Neuronal stem cell (in vitro differentiated cells): ENCODE measurements at places on chromosomes 3 and 15.

GRCh38 chr3:72126441-72127223 is 341.7 kb upstream of the PROK2 start:
- H3K27me3 ChIP-seq: no peaks in the 10 kb centered on the region
- H3K36me3 ChIP-seq: no peaks in the 10 kb centered on the region
- no peak for DNase-seq
- H3K4me1 ChIP-seq: no peaks in the 10 kb centered on the region

DNA sequence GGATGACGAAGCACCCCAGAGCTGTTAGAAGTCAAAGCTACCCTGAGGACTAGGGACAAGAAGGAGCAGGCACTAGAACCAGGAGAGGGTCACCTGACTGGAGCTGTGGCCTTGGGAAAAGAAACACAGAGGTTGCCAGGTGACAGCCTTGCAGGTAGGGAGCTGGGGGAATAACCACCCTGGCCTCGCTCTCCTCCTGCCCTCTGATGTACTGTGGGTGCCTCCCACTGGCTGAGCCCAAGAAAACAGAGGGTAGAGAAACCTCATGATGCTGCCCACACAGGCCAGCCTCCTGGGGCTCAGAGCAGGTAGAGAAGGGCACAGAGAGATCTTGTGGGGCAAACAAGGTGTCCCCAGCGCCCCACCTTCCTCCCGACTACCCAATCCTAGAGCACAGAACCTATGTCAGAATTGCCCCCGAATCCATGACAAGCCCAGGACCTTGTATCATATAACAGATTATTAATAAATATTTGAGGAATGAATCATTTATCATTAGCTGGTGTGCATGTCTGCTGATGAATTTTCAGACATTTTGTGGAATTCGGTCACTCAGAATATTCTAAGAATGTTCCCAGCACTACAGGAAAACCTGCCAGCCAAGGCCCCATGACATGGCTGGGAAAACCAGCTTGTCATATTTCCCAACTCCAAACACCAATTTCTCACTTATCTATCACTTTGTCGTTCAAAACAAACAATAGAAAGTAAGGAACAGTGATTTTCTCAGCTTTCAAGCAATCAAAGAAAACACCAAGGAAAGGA is 59.8 kb upstream of the MEX3B start:
- H3K4me1 ChIP-seq: peaks cover 1% of the 10 kb centered on the region
- H3K36me3 ChIP-seq: no peaks in the 10 kb centered on the region
- DNase-seq: no peak

DNA sequence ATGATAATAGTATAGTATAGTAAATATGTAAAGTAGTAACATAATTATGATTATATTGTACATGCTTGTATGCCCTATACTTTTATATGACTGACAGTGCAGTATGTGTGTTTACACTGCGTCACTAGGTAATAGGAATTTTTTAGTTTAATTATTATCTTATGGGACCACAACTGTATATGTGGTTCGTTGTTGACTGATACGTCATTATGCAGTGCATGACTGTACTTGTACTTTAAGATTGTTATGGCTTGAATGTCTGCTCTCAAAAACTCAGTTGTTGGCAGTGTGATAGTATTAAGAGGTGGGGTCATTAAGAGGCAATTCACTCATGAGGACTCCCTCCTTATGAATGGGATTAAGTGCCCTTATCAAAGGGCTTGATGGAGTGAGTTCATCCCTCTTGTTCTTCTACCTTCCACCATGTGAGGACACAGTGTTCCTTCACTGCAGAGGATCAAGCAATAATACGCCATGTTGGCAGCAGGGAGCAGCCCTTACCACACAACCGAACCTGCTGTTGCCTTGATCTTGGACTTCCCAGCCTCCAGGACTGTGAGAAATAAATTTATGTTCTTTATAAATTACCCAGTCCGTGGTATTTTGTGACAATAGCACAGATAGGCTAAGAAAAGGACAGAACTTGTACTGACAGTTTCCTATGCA is 152.2 kb downstream of the NEK11 start:
- H3K4me3 ChIP-seq: no peak overlapping the region
- H3K27me3 ChIP-seq: no peaks in the 10 kb centered on the region
- H3K4me1 ChIP-seq: no peaks in the 10 kb centered on the region
- H3K36me3 ChIP-seq: no peaks in the 10 kb centered on the region

DNA sequence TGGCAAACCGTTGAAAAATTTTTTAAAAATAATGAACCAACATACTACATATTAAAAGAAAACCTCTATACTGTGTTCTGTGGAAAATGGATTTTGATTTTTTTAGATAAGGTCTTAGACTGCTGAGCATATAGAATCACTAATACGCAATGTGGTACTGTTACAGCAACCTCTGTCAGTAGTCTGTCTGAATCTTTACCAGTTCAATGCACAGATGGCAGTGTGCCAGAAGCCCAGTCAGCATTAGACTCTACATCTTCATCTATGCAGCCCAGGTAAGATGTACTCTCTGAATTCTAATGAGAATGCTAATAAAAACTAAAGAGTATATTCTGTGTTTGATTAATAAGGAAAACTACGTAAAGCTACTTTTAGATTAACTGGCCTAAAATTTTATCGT is 31.3 kb upstream of the FAH start:
- H3K27ac ChIP-seq: no peak overlapping the region
- no peaks in the 10 kb centered on the region for H3K27me3 ChIP-seq
- no peak overlapping the region for H3K4me3 ChIP-seq
- no peak for DNase-seq
- H3K4me1 ChIP-seq: no peaks in the 10 kb centered on the region

DNA sequence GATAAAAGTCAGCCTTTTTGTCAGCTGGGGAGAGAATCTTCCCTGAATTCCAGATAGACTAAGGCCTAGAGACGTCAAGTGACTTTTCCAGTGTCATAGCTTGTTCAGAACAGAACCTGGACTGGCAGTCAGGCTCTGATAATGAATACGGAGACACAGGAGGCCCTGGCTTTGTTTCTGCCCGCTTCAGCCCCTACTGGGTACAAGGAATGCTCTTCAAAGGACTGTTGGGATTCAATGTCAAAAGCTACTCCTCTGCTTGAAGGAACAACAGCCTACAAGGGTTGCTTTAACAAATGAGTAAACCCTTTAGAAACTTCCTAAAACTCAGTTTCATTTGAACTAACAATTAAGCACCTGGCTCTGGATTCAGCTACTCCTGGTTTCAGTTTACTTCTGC is 412.3 kb downstream of the OXSM start:
- DNase-seq: peak; percentile 2
- H3K27ac ChIP-seq: no peak overlapping the region
- no peaks in the 10 kb centered on the region for H3K4me1 ChIP-seq
- H3K4me3 ChIP-seq: no peak overlapping the region
- H3K36me3 ChIP-seq: no peaks in the 10 kb centered on the region

GRCh38 chr15:50764461-50765194 is 878 bp downstream of the SPPL2A start:
- DNase-seq: no peak
- no peak overlapping the region for H3K27ac ChIP-seq

- no peak overlapping the region for H3K27ac ChIP-seq
- no peaks in the 10 kb centered on the region for H3K36me3 ChIP-seq
- no peak overlapping the region for H3K4me3 ChIP-seq
- no peaks in the 10 kb centered on the region for H3K27me3 ChIP-seq
- no peaks in the 10 kb centered on the region for H3K4me1 ChIP-seq
These were observed 23.6 kb upstream of the KCNMB2 start for GRCh38 chr3:178512647-178513046.

- no peaks in the 10 kb centered on the region for H3K4me1 ChIP-seq
- no peaks in the 10 kb centered on the region for H3K27me3 ChIP-seq
- no peaks in the 10 kb centered on the region for H3K36me3 ChIP-seq
- H3K27ac ChIP-seq: no peak overlapping the region
These were observed 258.3 kb downstream of the IL5RA start for GRCh38 chr3:2851835-2852234.

DNA sequence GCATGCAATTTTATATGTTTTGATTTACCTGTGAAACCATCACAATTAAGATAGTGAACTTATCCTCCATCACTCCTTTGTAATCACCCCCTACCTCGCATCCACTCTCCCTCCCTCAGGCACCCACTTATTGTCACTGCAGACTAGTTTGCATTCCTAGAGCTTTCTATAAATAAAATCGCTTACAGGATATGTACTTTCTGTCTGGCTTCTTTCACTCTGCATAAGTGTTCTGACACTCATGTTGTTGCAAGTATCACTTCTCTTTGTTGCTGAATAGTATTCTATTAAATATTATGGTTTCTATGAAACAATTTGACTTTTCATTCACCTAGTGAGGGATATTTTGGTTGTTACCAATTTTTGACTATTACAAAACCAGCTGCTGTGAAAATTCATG is 139.3 kb downstream of the RSRC1 start:
- no peaks in the 10 kb centered on the region for H3K4me1 ChIP-seq
- H3K4me3 ChIP-seq: no peak overlapping the region

- H3K27ac ChIP-seq: no peak overlapping the region
- no peak for DNase-seq
These were observed 40.0 kb downstream of the CHSY1 start for GRCh38 chr15:101211897-101212296.

DNA sequence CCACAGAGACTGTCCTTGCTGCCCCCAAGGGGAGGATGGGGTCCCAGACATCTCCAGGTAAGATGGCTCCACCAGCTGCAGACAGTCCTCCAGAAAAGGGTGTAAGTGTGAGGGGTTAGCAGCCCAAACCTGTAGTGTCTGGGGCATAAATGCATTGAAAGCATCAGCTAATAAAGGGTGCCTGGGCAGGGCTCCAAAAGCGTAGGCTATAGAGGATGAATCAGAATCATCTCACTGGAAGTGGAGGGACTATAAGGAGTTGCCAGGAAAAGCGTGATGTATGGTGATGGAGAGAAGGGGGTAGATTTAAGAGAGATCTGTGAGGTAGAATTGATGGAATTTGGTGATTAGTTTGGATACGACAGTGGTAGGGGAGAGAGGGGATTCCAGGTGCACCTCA is 79.9 kb upstream of the ONECUT1 start:
- no peak overlapping the region for H3K4me3 ChIP-seq
- no peak overlapping the region for H3K27ac ChIP-seq
- no peaks in the 10 kb centered on the region for H3K27me3 ChIP-seq
- H3K36me3 ChIP-seq: no peaks in the 10 kb centered on the region

DNA sequence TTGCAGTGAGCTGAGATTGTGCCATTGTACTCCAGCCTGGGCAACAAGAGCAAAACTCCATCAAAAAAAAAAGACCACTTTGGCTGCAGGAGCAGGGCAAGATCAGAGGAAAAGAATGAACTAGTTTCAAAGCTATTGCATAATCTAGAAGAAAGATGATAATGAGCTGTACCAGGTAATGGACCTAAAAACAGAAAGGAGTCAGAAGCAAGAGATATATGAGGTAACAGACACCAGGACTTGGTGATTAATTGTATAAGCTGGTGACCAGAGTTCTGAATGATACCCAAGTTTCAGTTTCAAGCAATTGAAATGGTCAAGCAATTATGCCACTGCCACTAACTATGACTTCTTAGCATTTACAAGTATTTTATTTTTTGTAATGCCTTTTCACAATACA is 2.9 kb downstream of the POLQ start:
- H3K27me3 ChIP-seq: no peaks in the 10 kb centered on the region
- H3K4me3 ChIP-seq: no peak overlapping the region
- peaks cover 4% of the 10 kb centered on the region for H3K36me3 ChIP-seq
- H3K4me1 ChIP-seq: no peaks in the 10 kb centered on the region
- H3K27ac ChIP-seq: no peak overlapping the region

GRCh38 chr3:126394977-126395321 is 240 bp downstream of the CFAP100 start:
- no peaks in the 10 kb centered on the region for H3K36me3 ChIP-seq
- H3K27ac ChIP-seq: no peak overlapping the region
- peaks cover 5% of the 10 kb centered on the region for H3K27me3 ChIP-seq
- no peak for DNase-seq
- H3K4me3 ChIP-seq: peak overlapping the region; percentile 58
- peaks cover 8% of the 10 kb centered on the region for H3K4me1 ChIP-seq

GRCh38 chr15:38991701-38992100 is 427.1 kb upstream of the RASGRP1 start:
- H3K27me3 ChIP-seq: no peaks in the 10 kb centered on the region
- no peak overlapping the region for H3K4me3 ChIP-seq
- no peak for DNase-seq
- H3K36me3 ChIP-seq: no peaks in the 10 kb centered on the region

DNA sequence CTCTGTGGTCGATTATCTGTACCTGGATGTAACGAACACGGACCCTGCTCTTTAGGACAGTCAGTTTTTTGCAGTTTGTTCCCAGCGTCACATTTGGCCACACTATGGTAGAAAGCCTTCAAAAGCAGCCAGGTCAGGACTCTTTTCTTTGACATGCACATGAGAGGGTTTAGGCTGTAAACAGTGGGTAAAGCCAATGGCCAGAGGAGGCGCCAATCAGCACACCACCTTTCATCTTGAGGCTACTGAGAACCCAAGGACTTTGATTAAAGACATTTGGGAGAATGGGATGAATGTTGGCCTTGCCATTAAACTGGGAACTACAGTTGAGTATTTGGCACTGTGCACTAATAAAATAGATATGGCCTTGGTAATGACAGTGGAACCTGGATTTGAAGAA is 225.9 kb downstream of the OXSM start:
- no peaks in the 10 kb centered on the region for H3K4me1 ChIP-seq
- no peak for DNase-seq
- no peaks in the 10 kb centered on the region for H3K36me3 ChIP-seq
- no peaks in the 10 kb centered on the region for H3K27me3 ChIP-seq
- H3K27ac ChIP-seq: no peak overlapping the region

- no peaks in the 10 kb centered on the region for H3K4me1 ChIP-seq
- no peak for DNase-seq
- no peaks in the 10 kb centered on the region for H3K27me3 ChIP-seq
- no peak overlapping the region for H3K27ac ChIP-seq
- no peaks in the 10 kb centered on the region for H3K36me3 ChIP-seq
These were observed 22.2 kb upstream of the BCL6 start for GRCh38 chr3:187767266-187768012.

DNA sequence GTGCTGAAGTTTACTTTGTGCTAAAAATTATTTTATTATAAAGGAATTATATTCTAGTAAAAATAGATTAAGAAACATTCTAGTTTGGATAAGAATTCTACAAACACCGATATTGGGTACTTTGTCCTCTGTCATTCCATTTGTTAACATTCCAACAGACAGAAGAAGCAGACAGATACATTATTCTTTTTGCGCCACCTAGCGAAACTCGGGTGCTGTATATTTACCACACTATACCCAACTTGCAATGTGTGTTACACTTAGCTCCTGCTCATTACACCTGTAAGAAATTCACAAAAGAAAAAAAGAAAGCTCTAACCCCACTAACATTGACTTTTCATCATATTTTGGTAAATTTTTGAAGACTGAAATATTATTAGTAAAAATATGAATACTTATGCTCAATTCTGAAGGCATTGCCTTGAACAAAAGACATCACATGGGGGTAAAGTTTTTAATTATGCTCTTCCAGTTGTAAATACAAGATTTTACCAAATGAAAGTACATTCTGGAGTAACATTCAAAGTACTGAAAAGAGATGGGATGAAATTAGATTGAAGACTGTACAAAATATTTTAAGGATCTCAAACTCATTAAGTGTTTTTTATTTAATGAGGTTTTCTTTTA is 136.5 kb upstream of the MLF1 start:
- no peak overlapping the region for H3K4me3 ChIP-seq
- no peaks in the 10 kb centered on the region for H3K36me3 ChIP-seq
- no peak overlapping the region for H3K27ac ChIP-seq
- DNase-seq: peak; percentile 58

- no peaks in the 10 kb centered on the region for H3K36me3 ChIP-seq
- peaks cover 7% of the 10 kb centered on the region for H3K4me1 ChIP-seq
- H3K4me3 ChIP-seq: peak overlapping the region; percentile 100
- H3K27ac ChIP-seq: peak overlapping the region; percentile 97
- DNase-seq: no peak
- no peaks in the 10 kb centered on the region for H3K27me3 ChIP-seq
These were observed 1.4 kb downstream of the IGF1R start for GRCh38 chr15:98649472-98650416.

GRCh38 chr15:25678500-25678855 is 184.6 kb downstream of the ATP10A start:
- no peaks in the 10 kb centered on the region for H3K36me3 ChIP-seq
- H3K27ac ChIP-seq: no peak overlapping the region
- no peak overlapping the region for H3K4me3 ChIP-seq
